ENCODE measurements at places on chromosomes 1 and 21. TPM values are rescaled to one million over a fixed set of nuclear protein-coding genes. Genes with fewer than 3 reads are reported as not detected.

The SIKE1 gene
- 30.7 TPM for total RNA-seq

The CREB3L4 gene
- 1.8 TPM for total RNA-seq

The NAXE gene
- total RNA-seq = 50.9 TPM

The CALML6 gene
- total RNA-seq = under 0.01 TPM

The CNST gene
- 9.9 TPM for total RNA-seq

The KRTAP21-2 gene
- not detected for total RNA-seq

The RAB7B gene
- total RNA-seq = 3.1 TPM

The OR2W3 gene
- not detected for total RNA-seq

The SYT14 gene
- total RNA-seq = not detected

The TEX38 gene
- not detected for total RNA-seq

The LCE1D gene
- not detected for total RNA-seq

The S100A9 gene
- total RNA-seq = not detected

The CD1E gene
- total RNA-seq = not detected

The IL19 gene
- not detected for total RNA-seq

The PCBP3 gene
- total RNA-seq = 8.5 TPM

The PGBD5 gene
- under 0.01 TPM for total RNA-seq

The ZNF593OS gene
- not detected for total RNA-seq

The SLC35F3 gene
- not detected for total RNA-seq

The SH2D1B gene
- not detected for total RNA-seq

The SAMSN1 gene
- total RNA-seq = not detected

The PPFIA4 gene
- 24.6 TPM for total RNA-seq

The IGSF5 gene
- not detected for total RNA-seq

The PKP1 gene
- total RNA-seq = 0.18 TPM

The TTC22 gene
- total RNA-seq = not detected

The CD101 gene
- 0.54 TPM for total RNA-seq

The SLC6A17 gene
- under 0.01 TPM for total RNA-seq

The S1PR1 gene
- total RNA-seq = 12.3 TPM

The NHLH1 gene
- total RNA-seq = not detected

The ETV3L gene
- total RNA-seq = not detected

The NPHP4 gene
- 7.8 TPM for total RNA-seq

The XPR1 gene
- 5.8 TPM for total RNA-seq

The SLX9 gene
- total RNA-seq = 22.9 TPM

The CDKN2C gene
- 18.8 TPM for total RNA-seq

The SRGAP2 gene
- 28.3 TPM for total RNA-seq

The ECM1 gene
- 54.5 TPM for total RNA-seq

The FCGR2B gene
- not detected for total RNA-seq

The LCE1A gene
- total RNA-seq = not detected

The GNPAT gene
- total RNA-seq = 33.0 TPM

The SPAG17 gene
- total RNA-seq = not detected

The OR2T35 gene
- total RNA-seq = not detected

The PTBP2 gene
- total RNA-seq = 6.2 TPM

The HMGN2 gene
- 249 TPM for total RNA-seq

The AMY1C gene
- total RNA-seq = not detected

The RBM11 gene
- not detected for total RNA-seq
